ENCODE measurements at places on chromosomes 1 and 21.

GRCh38 chr1:153536671-153537375 lies 1.0 kb upstream of the S100A6 start:
- DNase-seq: no peak

DNA sequence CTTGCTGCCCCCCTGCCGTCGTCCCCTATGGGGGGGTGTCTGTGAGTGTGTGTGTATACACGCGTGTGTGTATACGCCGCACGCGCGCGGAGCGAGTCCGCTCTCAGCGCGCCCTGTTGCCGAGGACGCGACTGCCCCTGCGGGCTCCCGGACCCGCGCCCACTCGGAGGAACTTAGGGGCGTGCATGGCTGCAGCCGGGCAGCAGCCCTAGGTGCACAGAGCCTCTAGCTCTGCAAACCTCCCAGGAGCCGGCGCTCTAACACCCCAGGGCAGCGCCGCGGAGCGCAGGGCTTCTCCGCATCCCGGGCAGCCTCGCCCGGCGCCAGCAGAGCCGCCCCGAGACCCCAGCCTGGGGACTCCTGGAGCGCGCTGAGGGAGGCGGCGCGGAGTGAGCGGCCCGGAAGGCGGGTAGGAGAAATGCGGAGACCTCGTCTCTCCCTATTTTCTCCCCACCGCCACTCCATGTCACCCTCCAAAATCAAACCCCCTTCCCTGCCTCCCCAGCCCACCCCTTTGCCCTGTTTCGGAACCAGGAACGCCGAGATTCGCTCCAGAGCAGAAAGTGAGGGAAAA lies 574 bp downstream of the ITPKB start:
- DNase-seq: peak; percentile 40

- no peak for DNase-seq
These were observed 185.9 kb upstream of the ATP1B1 start for GRCh38 chr1:168920456-168921094.

GRCh38 chr1:39088658-39089057 lies 62.5 kb downstream of the NDUFS5 start:
- DNase-seq: no peak

All from iPS-NIHi11 (cell line).